ENCODE measurements at places on chromosomes 11 and 22.

GRCh38 chr11:18230859-18231258 is 5.7 kb downstream of the SAA4 start:
- no peak for DNase-seq

- DNase-seq: no peak
Observed at GRCh38 chr22:26573026-26573662, 16.8 kb downstream of the TPST2 start.

DNA sequence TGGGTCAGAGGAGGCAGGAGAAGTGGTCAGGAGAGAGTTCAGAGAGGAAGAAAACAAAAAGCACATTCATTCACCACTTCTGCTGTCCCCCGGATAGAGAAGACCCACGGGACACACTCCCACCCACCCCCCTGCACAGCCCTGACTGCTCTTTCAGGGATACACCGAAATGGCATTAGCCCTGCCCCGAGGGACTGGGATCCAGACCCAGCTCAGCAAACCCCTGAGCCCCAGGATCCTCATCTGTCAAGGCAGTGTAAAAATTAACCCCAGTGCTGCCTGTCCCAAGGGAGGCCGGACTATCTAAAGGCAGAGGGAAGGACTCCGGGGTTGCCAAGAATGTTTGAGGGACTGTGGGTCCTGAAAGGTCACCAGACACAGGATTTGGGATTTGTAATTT is 31.2 kb downstream of the TPBGL start:
- no peak for DNase-seq

GRCh38 chr11:96272529-96273222 is 70.3 kb downstream of the MAML2 start:
- DNase-seq: no peak

DNA sequence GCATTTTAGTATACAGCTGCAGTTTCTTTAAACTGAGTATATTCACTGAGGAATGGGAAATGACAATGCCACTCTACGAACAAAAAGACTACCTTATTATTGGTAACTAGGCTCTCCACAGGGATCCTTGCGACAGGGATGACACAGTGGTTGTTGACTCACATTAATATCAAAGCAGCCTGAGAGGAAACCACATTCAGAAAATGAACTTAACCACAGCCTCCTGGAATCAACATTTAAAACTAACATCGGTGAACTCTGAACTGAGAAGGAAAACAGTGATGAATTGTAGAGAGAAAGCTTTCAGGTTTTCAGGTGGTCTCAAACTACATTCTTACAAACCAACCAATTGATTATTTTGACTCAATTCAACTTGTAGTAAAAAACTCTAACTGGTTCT is 90.3 kb upstream of the MTMR2 start:
- DNase-seq: no peak

DNA sequence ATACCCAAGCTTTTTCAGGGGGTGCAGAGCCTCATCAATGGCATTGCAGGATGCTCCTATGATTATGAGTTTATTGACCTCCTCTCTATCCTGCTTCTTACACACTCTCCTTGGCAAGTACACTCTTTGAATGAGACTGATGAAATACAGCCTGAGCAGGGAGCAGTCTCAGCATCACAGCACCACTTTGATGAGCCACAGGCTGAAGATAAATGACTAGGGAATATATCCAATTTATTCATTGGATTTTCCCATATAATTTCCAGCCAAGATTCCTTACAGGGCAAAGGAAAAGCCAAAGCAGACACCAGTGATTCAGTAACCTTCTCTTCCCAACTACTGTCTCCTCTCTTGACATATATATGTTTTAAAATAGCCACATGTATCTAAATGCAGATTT is 79.2 kb downstream of the CASP12 start:
- DNase-seq: no peak
